Esophagus squamous epithelium (tissue), 5 donors: ENCODE measurements at places on chromosomes 5 and 9.

- no peak overlapping the region for H3K27ac ChIP-seq
- no peak overlapping the region for H3K4me3 ChIP-seq
- H3K4me1 ChIP-seq: no peaks in the 10 kb centered on the region
- no peaks in the 10 kb centered on the region for H3K36me3 ChIP-seq
Measured at GRCh38 chr5:111784491-111785181, 27.6 kb upstream of the NREP start.

- peaks cover 34% of the 10 kb centered on the region for H3K4me1 ChIP-seq
- H3K36me3 ChIP-seq: peaks cover 30% of the 10 kb centered on the region
- no peaks in the 10 kb centered on the region for H3K27me3 ChIP-seq
- DNase-seq: no peak
- peak overlapping the region; percentile 96 for H3K27ac ChIP-seq
- H3K4me3 ChIP-seq: peak overlapping the region; percentile 93
Measured at GRCh38 chr9:133374612-133375115, 1.2 kb downstream of the SURF4 start.

- H3K4me1 ChIP-seq: no peaks in the 10 kb centered on the region
- H3K4me3 ChIP-seq: no peak overlapping the region
- no peak for DNase-seq
- H3K27me3 ChIP-seq: no peaks in the 10 kb centered on the region
- H3K36me3 ChIP-seq: no peaks in the 10 kb centered on the region
Measured at GRCh38 chr5:57435701-57436134, 46.9 kb downstream of the ACTBL2 start.

- no peaks in the 10 kb centered on the region for H3K36me3 ChIP-seq
- no peaks in the 10 kb centered on the region for H3K27me3 ChIP-seq
- DNase-seq: no peak
- no peak overlapping the region for H3K27ac ChIP-seq
- H3K4me1 ChIP-seq: no peaks in the 10 kb centered on the region
Measured at GRCh38 chr5:37136694-37137093, 112.5 kb downstream of the CPLANE1 start.

GRCh38 chr5:2840372-2840915 lies 89.0 kb upstream of the IRX2 start:
- no peak for DNase-seq
- H3K4me1 ChIP-seq: no peaks in the 10 kb centered on the region
- H3K27ac ChIP-seq: no peak overlapping the region
- no peaks in the 10 kb centered on the region for H3K36me3 ChIP-seq
- no peak overlapping the region for H3K4me3 ChIP-seq
- no peaks in the 10 kb centered on the region for H3K27me3 ChIP-seq

- no peaks in the 10 kb centered on the region for H3K27me3 ChIP-seq
- H3K27ac ChIP-seq: no peak overlapping the region
- H3K4me3 ChIP-seq: no peak overlapping the region
- H3K4me1 ChIP-seq: no peaks in the 10 kb centered on the region
- DNase-seq: no peak
Measured at GRCh38 chr5:54902791-54903473, 82.5 kb downstream of the ESM1 start.

DNA sequence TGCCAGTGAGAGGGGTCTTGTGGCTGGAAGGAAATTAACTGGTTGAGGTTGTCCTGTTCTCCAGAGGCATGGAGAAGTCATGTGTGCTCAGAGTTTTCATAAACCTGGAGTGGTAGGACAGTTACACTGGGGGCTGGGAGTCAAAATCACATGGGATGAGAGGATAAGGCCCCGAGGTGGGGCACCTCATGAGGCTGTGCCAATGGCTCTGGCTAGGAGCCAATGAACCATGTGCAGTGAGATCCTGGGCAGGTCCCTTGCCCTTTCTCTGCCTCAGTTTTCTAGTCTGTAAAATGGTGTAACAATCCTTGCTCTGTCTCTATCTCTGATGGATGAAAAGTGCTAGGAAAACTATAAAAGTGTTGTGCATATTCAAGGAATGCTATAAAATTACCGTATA lies 7.0 kb upstream of the SYNPO start:
- H3K4me1 ChIP-seq: peaks cover 58% of the 10 kb centered on the region
- no peak for DNase-seq
- H3K27me3 ChIP-seq: no peaks in the 10 kb centered on the region

GRCh38 chr5:95760273-95761191 lies 29.4 kb downstream of the RHOBTB3 start:
- H3K36me3 ChIP-seq: no peaks in the 10 kb centered on the region
- H3K27me3 ChIP-seq: no peaks in the 10 kb centered on the region
- peak overlapping the region; percentile 67 for H3K27ac ChIP-seq
- no peak for DNase-seq
- peak overlapping the region; percentile 18 for H3K4me3 ChIP-seq

DNA sequence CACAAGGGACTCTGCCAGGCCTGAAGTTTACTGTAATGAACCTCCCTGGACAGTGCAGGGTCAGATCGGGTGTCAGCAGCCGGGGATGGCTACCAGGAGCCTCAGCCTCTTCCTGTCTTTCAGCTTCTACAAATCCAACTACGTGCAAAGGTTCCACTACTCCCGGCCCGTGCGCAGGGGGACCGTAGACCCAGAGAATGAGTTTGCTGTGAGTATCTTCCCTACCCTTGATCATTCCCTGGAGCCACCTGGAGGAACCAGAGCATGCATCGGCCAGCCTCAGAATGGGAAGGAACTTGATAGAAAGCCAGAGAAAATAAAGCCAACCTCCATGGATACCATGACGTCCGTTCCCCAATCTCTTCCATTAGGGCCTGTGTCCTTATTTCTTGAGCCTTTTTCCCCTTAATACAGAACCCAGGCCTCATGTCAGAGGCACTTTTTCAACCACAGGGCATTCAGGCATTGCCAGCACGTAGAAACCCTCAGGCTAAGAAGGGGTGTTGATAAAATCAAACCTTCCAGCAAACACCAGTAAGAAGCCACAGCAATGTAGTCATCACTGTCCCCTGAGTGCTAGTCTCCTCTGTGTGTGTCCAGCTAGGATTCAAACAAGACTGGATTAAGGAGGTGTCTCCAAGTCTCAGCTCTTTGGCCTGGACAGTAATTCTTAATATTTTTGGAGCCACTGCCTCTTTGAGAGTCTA lies 49.0 kb upstream of the FOXI1 start:
- H3K4me1 ChIP-seq: no peaks in the 10 kb centered on the region
- DNase-seq: no peak
- H3K36me3 ChIP-seq: no peaks in the 10 kb centered on the region

DNA sequence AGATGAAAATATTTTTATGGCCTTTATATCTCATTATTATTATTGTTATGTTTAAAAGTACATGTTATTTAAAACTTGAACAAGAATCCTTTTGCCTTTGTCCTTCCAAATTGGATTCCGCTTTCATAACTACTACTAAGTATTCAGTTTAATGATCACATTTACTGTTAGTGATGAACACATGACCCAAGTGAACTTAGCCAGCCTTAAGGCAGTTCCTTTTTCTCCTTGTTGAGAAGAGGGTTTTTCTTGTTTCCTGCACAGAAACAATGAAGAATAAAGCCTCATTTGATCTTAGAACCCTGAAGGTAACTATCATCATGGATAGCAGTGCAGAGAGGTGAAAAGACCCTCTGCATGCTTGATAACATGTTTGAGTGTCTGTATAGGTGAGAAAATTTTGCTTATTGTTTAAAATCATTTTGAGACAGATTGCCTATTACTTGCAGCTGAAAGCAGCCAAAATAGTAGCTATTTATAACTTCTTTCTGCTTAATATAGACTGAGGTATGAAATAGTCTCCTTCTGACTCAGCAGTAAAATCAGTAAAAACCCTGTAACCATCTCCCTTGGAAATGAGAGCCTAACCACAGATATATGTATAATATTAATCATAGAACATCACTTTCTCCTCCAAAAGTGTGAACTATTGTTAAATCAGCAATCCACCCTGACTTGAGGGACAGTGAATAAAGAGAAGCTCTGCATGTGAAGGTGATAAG lies 266.2 kb downstream of the SPATA31D1 start:
- DNase-seq: no peak
- no peak overlapping the region for H3K27ac ChIP-seq
- no peaks in the 10 kb centered on the region for H3K4me1 ChIP-seq
- no peaks in the 10 kb centered on the region for H3K27me3 ChIP-seq

GRCh38 chr9:137989156-137989555 lies 111.6 kb downstream of the CACNA1B start:
- no peaks in the 10 kb centered on the region for H3K36me3 ChIP-seq
- no peaks in the 10 kb centered on the region for H3K27me3 ChIP-seq
- no peak overlapping the region for H3K4me3 ChIP-seq
- no peak for DNase-seq
- H3K4me1 ChIP-seq: peaks cover 7% of the 10 kb centered on the region

- H3K4me3 ChIP-seq: no peak overlapping the region
- no peaks in the 10 kb centered on the region for H3K4me1 ChIP-seq
- no peak for DNase-seq
- no peak overlapping the region for H3K27ac ChIP-seq
Measured at GRCh38 chr9:113798062-113799030, 77.8 kb upstream of the ZNF618 start.

DNA sequence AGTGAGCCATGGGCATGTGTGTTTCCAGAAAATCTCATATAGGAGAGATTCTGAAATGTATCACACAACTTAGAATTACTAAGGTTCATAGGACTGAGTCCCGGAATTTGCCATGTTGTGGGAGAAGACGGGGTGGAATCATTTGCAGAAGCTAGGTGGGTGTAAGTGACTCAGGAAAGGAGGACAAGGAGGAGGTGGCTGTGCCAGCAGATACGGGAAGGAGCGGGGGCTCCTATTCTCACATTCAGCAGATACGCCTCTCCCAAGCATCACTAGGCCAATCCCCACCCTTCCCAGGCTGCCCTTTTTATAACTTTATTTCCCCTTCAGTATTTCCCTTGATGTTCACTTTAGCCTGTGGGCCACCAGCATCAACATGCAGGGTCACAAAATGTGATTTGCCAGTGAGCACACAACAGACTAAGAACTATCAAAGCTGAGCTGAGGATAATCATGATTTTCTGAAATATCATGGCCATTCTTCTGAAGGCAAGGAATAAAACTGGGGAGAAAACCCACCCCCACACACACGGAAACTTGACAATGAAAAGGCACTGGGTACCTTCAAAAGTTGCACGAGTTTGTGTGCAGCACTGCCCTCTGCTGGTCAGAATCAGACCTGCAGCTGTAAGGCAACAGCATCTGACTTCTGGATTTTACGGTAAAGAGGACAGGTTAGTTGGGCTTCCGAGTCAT lies 133.2 kb downstream of the MTX3 start:
- H3K27ac ChIP-seq: no peak overlapping the region
- H3K4me3 ChIP-seq: no peak overlapping the region
- DNase-seq: no peak
- no peaks in the 10 kb centered on the region for H3K4me1 ChIP-seq

- H3K27me3 ChIP-seq: no peaks in the 10 kb centered on the region
- H3K4me3 ChIP-seq: no peak overlapping the region
- peaks cover 86% of the 10 kb centered on the region for H3K36me3 ChIP-seq
- H3K4me1 ChIP-seq: no peaks in the 10 kb centered on the region
- no peak for DNase-seq
Measured at GRCh38 chr5:176943816-176944215, 44.7 kb upstream of the HK3 start.

DNA sequence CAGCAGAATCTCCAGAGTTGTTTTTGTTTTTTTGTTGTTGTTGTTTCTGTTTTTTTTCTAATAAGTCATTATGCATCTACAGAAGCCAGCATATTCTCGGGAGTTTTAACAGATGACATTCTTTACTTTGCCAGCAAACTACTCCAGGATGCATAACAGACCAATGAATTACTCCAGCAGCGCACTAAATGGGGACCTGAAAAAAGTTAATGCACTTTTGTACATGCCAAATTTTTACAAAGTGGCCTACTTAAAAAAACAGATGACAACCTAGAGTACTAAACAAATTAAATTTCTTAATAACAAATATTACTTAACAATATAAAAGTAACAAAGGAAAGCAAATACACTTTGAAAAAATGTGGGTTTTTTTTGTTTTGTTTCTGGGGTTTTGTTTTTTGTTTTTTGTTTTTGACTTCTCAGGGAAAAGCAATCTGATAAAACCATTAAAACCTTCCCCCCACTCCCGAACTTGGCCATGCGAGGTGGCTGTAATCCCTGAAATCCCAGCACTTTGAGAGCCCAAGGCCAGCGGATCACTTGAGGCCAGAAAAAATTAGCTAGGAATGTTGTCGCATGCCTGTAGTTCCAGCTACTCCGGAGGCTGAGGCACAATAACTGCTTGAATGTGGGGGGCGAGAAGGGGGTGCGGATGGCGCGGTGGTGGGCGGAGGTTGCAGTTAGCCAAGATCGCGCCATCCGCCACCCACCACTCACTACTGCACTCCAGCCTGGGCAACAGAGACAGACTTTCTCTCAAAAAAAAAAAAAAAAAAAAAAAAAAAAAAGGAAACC lies 352.4 kb downstream of the CETN3 start:
- no peak for DNase-seq
- H3K4me3 ChIP-seq: no peak overlapping the region
- H3K27ac ChIP-seq: no peak overlapping the region
- H3K4me1 ChIP-seq: peaks cover 3% of the 10 kb centered on the region

DNA sequence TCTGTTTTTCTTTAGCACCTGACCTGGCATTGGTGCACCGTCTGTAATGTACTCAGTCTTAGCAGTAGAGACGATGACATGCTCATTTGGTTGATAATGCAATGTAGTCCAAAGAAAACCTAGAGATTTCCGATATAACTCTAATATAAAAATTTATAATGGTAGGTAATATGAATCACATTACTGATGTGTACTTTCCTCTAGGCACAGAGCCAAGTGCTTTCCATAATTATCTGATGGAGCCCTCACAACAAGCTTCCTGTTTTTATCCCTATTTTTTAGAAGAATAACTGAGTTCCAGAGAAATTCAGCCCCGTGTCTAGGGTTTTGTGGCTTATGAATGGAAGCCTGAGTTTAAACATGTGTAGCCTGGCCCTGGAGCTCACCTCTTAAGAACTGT lies 53.7 kb downstream of the KDM4C start:
- no peak overlapping the region for H3K4me3 ChIP-seq
- no peaks in the 10 kb centered on the region for H3K27me3 ChIP-seq
- H3K36me3 ChIP-seq: peaks cover 33% of the 10 kb centered on the region
- H3K4me1 ChIP-seq: no peaks in the 10 kb centered on the region
- no peak overlapping the region for H3K27ac ChIP-seq

GRCh38 chr5:73858776-73859175 lies 232.8 kb downstream of the ARHGEF28 start:
- H3K27ac ChIP-seq: no peak overlapping the region
- H3K27me3 ChIP-seq: no peaks in the 10 kb centered on the region
- no peaks in the 10 kb centered on the region for H3K4me1 ChIP-seq
- no peaks in the 10 kb centered on the region for H3K36me3 ChIP-seq
- DNase-seq: no peak
- no peak overlapping the region for H3K4me3 ChIP-seq

- no peaks in the 10 kb centered on the region for H3K36me3 ChIP-seq
- H3K4me1 ChIP-seq: no peaks in the 10 kb centered on the region
- DNase-seq: no peak
- H3K4me3 ChIP-seq: no peak overlapping the region
- H3K27ac ChIP-seq: no peak overlapping the region
Measured at GRCh38 chr5:173848986-173849596, 39.1 kb upstream of the CPEB4 start.
